ENCODE measurements at places on chromosomes 16 and 17.
A peak's percentile ranks its signal among the peaks of the same experiment; 100 is the strongest.

GRCh38 chr17:29060475-29060874 lies 17.5 kb downstream of the PIPOX start:
- no peak overlapping the region for H3K27ac ChIP-seq
- DNase-seq = no peak
- H3K4me3 ChIP-seq = no peak overlapping the region

DNA sequence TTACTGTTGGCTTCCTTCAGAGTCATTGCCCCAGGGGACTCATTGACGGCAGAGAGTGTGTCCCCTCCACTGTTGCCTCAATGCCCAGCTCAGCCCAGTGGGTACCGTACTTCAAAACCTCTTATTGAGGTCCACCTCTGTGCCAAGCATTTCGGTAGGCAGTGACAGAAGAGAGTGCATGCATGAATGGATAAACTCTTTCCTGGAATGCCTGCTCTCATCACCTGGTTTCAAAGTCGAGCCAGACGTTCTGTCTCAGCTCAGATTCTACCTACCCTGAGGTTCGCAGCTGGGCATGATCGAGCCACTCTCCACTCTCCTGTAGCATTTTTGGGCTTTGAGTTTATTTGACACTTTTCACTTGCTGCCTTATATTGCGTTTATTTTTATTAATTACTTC lies 647.0 kb downstream of the MAF start:
- no peak overlapping the region for H3K4me3 ChIP-seq
- H3K36me3 ChIP-seq = no peaks in the 10 kb centered on the region
- no peak for DNase-seq

GRCh38 chr16:9081158-9081557 lies 10.3 kb upstream of the HAPSTR1 start:
- peaks cover 41% of the 10 kb centered on the region for H3K4me1 ChIP-seq
- H3K36me3 ChIP-seq = peaks cover 19% of the 10 kb centered on the region
- H3K27ac ChIP-seq = peak overlapping the region; percentile 64
- no peak for DNase-seq

DNA sequence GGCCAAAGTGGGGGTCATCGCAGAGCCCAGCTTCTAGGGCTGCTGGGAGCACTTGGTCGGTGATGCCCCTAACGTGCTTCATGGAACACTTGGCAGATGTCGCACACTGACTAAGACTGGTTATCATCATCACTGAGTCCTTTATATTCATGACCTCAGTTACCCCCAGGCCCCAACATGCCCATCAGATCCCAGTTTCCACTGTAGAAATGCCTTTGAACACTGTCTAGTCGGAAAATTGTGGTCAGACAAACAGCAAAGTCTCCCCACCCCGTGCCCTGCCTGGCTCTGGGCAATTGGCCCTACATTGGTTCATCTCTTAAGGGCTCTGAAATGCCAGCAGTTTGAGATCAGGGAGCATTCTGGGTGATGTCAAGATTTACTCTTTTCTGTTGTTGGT lies 51.3 kb downstream of the NKD1 start:
- no peak overlapping the region for H3K27ac ChIP-seq
- no peaks in the 10 kb centered on the region for H3K27me3 ChIP-seq
- no peak for DNase-seq
- H3K36me3 ChIP-seq = no peaks in the 10 kb centered on the region
- peaks cover 22% of the 10 kb centered on the region for H3K4me1 ChIP-seq

DNA sequence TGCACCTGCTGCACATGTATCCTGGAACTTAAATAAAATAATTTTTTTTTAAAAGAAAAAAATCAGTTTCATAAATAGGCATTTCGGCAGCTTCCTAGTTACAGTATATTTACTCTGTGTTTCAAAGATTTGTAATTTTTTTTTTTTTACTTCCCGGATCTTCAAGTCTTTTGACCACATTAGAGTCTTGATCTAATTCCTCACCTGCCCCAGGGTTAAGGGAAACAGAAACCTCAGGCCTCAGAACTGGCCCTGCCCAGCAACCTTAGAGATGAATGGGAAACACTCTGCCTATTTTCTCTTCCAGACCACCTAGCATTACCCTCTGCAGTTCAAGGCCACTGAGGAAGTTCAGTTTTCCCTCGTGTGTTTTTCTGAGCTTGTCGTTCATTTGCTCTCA lies 304.0 kb downstream of the MAF start:
- H3K4me1 ChIP-seq = peaks cover 13% of the 10 kb centered on the region
- H3K27me3 ChIP-seq = peaks cover 22% of the 10 kb centered on the region
- DNase-seq = no peak
- no peaks in the 10 kb centered on the region for H3K36me3 ChIP-seq
- H3K4me3 ChIP-seq = no peak overlapping the region
- peak overlapping the region; percentile 36 for H3K27ac ChIP-seq

DNA sequence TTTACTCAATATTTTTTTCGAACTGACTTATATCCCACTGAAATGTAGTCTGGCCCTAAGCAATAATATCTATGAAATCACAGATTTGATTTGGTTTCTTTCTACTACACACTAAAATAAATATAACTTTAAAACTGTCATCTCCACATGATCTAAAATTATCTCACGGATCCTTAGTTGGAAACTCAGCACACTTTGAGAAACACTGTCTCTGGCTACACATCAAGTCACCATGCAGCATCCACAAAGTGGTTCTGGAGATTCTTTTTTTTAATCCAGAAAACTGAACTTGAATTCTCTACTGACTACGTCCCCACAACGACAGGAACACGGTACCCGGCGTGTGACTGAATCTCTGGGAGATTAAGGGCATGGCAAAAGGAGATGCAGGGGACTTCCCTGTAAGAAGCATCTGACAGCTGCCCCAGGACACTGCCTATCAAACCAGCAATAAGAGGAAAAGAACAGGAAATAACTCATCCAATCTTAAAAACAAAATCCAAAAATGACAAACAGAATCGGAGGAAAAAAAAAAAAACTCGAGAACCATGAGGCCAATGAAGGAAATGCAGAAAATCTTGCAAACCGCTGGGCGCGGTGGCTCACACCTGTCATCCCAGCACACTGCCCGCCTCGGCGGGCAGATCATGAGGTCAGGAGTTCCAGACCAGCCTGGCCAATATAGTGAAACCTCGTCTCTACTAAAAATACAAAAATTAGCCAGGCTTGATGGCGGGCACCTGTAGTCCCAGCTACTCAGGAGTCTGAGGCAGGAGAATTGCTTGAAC lies 141.0 kb upstream of the RCVRN start:
- no peak for DNase-seq
- no peak overlapping the region for H3K4me3 ChIP-seq
- peaks cover 5% of the 10 kb centered on the region for H3K27me3 ChIP-seq
- no peak overlapping the region for H3K27ac ChIP-seq
- H3K36me3 ChIP-seq = no peaks in the 10 kb centered on the region
- peaks cover 13% of the 10 kb centered on the region for H3K4me1 ChIP-seq

DNA sequence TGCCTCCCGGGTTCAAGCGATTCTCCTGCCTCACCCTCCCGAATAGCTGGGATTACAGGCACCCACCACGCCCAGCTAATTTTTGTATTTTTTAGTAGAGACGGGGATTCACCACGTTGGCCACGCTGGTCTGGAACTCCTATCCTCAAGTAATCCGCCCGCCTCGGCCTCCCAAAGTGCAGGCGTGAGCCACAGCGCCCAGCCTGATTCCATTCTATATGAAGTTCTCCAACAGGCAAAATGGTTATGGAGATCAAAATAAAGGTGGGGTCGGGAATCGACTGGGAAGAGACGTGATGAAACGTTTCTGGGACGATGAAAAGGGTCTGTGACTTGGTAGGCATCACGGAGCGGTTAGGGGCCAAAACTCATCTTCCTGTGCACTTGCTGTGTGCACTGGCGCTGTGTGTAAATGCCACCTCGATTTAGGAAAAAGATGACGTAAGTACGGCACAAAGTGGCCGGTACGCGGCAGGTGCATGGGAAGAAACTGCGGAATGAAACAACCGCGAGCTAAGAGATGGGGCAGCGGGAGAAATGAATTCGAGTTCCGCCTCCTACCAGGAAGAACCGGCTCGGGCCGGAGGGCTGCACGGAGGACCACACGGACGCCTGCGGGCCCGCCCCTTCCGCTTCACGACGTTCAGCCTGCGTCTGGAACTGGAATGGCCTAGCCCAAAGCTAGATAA lies 1.6 kb downstream of the TP53 start:
- peaks cover 31% of the 10 kb centered on the region for H3K36me3 ChIP-seq
- no peaks in the 10 kb centered on the region for H3K27me3 ChIP-seq
- peak overlapping the region; percentile 98 for H3K4me3 ChIP-seq
- H3K4me1 ChIP-seq = peaks cover 38% of the 10 kb centered on the region

DNA sequence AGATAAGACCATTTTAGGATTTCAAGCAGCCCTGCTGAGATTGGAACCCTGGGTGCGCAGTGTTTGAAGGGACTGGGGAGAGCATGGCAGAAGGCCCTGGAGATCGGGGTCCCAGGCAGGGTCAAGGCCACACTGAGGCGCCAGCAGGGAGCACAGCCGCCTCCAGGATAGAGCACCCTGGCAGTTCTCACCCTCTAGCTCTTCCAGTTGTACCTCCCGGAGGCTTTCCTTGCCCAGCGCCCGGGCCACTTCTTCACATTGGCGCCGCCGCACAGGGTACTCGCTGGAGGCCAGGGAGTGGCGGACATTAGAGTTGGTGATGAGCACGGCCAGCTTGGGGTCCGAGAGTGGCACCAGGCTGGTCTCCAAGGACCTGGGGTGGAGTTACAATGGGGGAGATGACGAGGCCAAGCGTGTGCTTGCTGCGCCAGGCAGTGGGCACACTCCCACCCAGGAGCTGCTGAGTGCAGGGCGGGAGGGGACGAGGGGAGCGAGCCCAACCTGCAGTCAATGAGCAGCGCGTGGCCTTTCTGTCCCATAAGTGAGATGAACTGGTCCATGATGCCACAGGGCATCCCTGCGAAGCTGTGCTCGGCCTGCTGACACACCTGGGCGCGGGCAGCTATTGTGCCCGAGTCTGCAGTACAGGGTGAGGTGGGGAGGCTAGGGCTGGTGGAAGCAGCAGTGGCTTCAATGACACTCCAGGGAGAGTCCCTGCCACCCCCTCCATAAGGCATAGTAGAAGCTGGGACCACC lies 2.3 kb downstream of the GALK1 start:
- no peak for DNase-seq
- H3K27ac ChIP-seq = no peak overlapping the region
- peaks cover 15% of the 10 kb centered on the region for H3K4me1 ChIP-seq
- H3K36me3 ChIP-seq = peaks cover 6% of the 10 kb centered on the region
- H3K27me3 ChIP-seq = peaks cover 3% of the 10 kb centered on the region
- peak overlapping the region; percentile 79 for H3K4me3 ChIP-seq

- H3K36me3 ChIP-seq = peaks cover 31% of the 10 kb centered on the region
- DNase-seq = no peak
- H3K4me3 ChIP-seq = no peak overlapping the region
- no peaks in the 10 kb centered on the region for H3K27me3 ChIP-seq
- H3K4me1 ChIP-seq = peaks cover 13% of the 10 kb centered on the region
- no peak overlapping the region for H3K27ac ChIP-seq
Observed at GRCh38 chr17:21193031-21193430, 20.9 kb downstream of the TMEM11 start.

- peaks cover 9% of the 10 kb centered on the region for H3K4me1 ChIP-seq
- H3K36me3 ChIP-seq = peaks cover 4% of the 10 kb centered on the region
- H3K27ac ChIP-seq = peak within 1 kb of the TSS; percentile 55
- peaks cover 3% of the 10 kb centered on the region for H3K27me3 ChIP-seq
- DNase-seq = no peak
- peak within 1 kb of the TSS; percentile 48 for H3K4me3 ChIP-seq
Observed at GRCh38 chr16:2857451-2858244, at the start of gene PRSS22. PRSS22 (minus strand) TSS chr16:2858170; CDS start chr16:2858104, 66 bp downstream.

- H3K27me3 ChIP-seq = peaks cover 4% of the 10 kb centered on the region
- no peaks in the 10 kb centered on the region for H3K4me1 ChIP-seq
- no peak for DNase-seq
- H3K36me3 ChIP-seq = peaks cover 11% of the 10 kb centered on the region
- H3K27ac ChIP-seq = no peak overlapping the region
Observed at GRCh38 chr16:66714654-66715307, 18.2 kb upstream of the CMTM4 start.

- H3K27me3 ChIP-seq = no peaks in the 10 kb centered on the region
- no peak for DNase-seq
- H3K4me3 ChIP-seq = no peak overlapping the region
- peaks cover 46% of the 10 kb centered on the region for H3K36me3 ChIP-seq
Observed at GRCh38 chr16:50102051-50102746, 36.4 kb downstream of the HEATR3 start.

DNA sequence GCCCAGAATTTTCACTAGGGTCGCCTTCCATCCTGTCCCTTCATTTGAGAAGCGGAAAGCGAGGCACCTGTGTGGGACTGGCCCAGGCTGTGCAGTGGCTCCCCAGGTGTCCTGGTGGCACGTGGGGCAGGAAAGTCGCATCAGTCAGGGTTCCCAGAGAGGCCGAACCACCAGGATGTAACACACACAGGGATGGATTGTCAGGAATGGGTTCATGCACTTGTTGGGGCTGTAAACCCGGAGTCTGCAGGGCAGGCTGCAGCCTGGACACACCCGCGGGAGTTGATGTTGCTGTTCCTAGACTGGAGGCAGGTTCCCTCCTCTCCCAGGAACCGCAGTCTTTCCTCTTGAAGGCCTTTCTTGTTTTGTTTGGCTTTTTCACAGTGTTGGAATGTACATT lies 30.7 kb upstream of the RPTOR start:
- no peak overlapping the region for H3K4me3 ChIP-seq
- H3K27ac ChIP-seq = no peak overlapping the region
- no peaks in the 10 kb centered on the region for H3K36me3 ChIP-seq
- no peaks in the 10 kb centered on the region for H3K27me3 ChIP-seq
- DNase-seq = no peak
- no peaks in the 10 kb centered on the region for H3K4me1 ChIP-seq

GRCh38 chr16:50789757-50790156 lies 47.9 kb downstream of the CYLD start:
- H3K27ac ChIP-seq = no peak overlapping the region
- no peak overlapping the region for H3K4me3 ChIP-seq
- H3K27me3 ChIP-seq = no peaks in the 10 kb centered on the region

DNA sequence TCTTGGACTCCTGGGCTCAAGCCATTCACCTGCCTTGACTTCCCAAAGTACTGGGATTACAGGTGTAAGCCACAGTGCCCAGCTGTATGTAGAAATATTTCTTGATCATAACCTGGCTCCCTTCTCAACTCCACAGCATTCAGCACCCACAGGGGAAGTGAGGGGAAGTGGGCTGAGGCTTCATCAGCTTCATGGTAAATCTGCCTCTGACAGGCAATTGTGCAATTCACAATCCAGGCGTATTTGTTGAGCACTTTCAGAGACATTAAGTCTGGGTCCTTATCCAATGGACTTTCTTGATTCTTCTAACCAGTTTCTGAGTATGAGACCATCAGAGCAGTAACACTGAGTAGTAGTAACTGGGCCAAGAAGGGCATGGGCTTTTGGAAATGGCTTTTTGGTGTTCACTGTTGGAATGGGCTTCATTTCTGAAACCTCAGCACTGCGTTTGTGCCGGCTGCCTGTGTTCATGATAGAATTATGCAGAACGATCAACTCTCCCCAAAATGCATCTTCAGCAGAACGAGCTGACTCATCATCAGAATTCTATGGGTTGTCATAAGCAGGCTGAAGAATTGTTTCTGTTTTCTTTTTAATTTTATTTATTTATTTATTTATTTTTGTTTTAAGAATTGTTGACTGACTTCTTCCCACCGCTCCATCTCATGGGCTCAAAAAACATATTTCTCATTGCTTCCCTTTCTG lies 28.9 kb downstream of the FAM20A start:
- no peak for DNase-seq
- H3K27me3 ChIP-seq = peaks cover 3% of the 10 kb centered on the region
- H3K4me1 ChIP-seq = no peaks in the 10 kb centered on the region
- no peak overlapping the region for H3K4me3 ChIP-seq
- H3K27ac ChIP-seq = no peak overlapping the region
- no peaks in the 10 kb centered on the region for H3K36me3 ChIP-seq

- H3K27ac ChIP-seq = no peak overlapping the region
- DNase-seq = no peak
- H3K4me3 ChIP-seq = no peak overlapping the region
- H3K4me1 ChIP-seq = no peaks in the 10 kb centered on the region
- H3K36me3 ChIP-seq = no peaks in the 10 kb centered on the region
- no peaks in the 10 kb centered on the region for H3K27me3 ChIP-seq
Observed at GRCh38 chr17:56144223-56144622, 9.1 kb upstream of the ANKFN1 start.

Measured in activated CD8-positive, alpha-beta T cell treated with anti-CD3 and anti-CD28 coated beads, Interleukin-2, amount 10 ng/mL, durations not matched to agents 7 days and 5 days (primary cell).